ENCODE measurements at places on chromosomes 6 and 20.

DNA sequence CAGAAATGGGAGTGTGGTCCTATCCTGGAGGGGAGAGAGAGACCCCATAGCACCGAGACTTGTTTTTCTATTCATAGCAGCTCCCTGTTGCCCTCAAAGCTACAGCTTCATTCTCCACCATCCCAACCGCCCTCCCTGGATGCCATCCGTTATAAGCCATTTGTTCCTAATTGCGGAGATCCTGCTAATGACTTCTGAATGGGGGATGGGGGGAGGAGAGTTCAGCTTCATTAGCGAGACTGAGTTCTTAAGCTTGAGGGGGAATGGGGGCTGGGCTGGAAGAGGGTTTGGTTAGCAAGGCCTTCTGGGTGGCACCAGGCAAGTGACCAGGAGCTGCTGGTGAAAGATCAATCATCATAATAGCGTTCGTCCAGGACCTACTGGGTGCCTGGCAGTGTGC is 27.1 kb downstream of the FOXP4 start:
- DNase-seq, result no peak

DNA sequence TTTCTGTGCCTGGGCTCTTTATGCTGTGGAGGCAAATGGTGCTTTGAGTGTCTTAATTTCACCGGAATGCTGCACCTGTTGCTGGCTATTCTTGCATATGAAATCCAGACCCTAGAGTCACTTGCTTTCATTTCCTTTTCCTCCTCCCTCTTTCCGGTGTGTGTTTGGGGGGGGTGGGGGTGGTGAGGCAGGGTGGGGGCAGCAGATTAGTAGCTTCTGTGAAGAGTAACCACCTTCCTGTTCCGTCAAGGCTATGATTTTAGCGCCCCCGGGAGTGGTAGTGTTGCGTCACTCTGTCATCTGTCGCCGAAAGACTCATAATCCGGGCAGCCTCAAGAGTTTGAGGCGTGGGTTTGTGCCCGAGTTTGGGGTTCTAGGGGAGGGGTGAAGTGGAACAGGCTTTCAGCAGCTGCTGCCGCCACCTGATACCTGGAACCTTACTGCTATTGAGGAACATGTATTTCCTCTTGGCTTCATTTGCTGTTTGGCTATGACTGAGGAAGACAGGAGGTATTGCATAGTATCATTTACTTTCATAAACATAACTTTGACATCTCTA is 49.1 kb downstream of the UTRN start:
- peak; percentile 46 for DNase-seq

DNA sequence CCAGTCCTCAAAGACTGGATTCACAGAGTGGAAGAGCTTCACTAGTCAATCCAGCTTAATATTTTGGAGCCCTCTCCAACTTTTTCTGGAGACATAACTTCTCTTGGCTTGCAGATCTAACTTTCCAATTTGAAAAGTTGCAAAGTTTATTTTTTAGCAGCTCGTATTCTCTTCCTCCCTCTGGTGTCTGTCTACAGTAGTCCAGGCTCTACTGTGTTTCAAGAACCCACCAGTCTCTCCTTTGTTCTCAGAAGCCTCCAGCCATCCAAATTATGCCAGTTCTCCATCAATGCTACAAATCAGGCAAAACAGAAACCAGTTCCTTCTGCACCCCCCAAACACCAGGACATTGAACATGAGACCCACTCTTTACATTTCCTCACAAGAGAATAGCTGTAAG is 376.1 kb upstream of the OPRM1 start:
- no peak for DNase-seq

GRCh38 chr6:46849361-46849690 is 56.1 kb downstream of the MEP1A start:
- DNase-seq, result no peak

GRCh38 chr20:8161264-8162071 is 29.4 kb downstream of the PLCB1 start:
- no peak for DNase-seq

DNA sequence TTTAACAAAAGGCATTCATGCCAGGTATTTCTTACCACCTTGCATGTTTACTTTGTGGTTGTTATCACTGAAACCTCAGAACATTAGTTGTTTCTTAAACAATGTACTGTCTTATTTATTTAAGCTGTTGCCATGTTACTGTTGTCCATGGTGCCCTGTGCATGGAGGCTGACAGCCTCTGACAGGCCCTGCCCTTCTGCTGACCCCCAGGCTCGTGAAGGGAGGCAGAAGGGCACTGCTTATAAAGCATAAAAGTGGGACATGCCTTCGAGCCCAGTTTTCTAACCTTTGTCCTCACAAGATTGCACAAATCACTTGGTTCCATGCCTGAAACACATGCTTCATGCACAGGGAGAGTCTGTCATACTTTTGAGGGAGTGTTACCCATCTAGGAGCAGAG is 46.7 kb upstream of the CLIC5 start:
- DNase-seq, result no peak

GRCh38 chr6:161922631-161923119 is 648.8 kb upstream of the AGPAT4 start:
- DNase-seq, result peak; percentile 2

GRCh38 chr6:165308926-165309731 is at the start of gene C6orf118:
Gene C6orf118 (minus strand): TSS chr6:165309605. CDS start chr6:165309586, 19 bp downstream.
- DNase-seq, result no peak

DNA sequence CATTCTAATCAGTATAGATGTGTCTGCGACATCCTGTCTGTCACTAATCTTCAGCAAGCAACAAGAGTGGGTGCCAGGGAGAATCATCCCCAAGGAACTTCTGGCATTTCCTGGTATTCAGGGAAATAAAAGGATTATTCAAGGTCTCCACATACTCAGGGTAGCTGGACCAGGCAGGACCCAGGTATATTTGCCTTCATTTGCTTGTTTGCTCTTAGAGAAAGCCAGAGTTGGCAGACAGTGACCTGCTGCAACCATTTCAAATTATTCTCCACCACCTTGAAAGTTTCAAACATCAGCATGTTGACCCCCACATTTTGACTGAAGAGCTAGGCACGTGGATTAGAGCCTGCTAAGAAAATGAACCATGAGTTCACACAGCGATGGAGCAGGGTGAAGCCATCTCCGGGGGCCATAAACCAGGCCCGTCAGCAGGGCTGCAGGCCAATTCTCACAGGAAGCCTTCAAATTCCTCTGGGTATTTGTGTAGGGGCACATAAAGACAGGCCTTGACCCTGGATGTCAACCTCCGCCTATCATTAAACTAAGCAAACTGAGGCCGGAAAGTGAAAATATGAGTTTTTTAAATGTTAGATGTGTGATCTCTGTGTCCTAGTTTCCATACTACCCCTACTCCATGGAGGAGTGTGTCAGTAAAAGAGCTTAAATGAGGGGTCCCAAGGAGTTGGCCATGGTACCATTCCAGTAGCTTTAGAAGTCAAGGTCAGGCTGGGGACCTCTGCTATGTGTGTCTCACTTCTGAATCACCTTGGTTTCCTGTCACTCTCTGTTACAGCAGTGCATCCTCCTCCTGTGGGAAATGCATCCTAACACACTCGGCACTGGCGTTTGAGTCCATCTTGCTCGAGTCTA is 32.9 kb downstream of the TRAM2 start:
- no peak for DNase-seq

DNA sequence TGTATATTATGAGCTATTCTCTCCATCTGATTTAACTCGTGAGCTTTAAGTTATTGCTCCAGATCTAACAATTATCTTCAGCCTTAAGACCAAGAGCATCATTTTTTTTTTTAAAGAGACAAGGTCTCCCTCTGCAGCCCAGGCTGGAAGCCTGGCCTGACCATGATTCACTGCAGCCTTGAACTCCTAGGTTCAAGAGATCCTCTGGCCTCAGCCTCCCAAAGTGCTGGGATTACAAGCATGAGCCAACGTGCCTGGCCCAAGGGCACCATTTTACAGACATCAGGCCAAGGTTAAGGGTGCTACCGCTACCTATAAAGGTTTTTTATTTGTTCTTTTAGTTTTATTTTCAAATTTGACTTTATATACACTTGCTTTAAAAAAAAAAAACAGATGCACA is 2.3 kb downstream of the SUPT3H start:
- DNase-seq, result no peak

DNA sequence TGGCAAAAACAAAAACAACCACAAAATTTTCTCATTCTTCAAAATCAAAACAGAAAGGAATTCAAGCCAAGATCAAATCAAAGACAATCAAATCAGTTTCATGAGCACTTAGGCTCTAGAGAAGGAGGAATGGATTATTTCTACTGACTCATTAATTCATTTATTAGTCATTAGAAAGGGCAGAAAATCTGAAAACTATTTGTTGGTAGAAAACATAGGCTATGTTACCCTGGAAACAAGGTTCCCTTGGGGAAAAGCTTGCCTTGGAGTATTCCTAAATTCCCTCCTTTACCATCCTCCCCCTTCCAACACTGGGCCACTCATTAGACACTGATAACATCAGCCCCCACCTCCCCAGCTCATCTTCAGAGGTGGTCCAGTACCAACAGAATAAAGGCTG is 17.5 kb downstream of the KIF16B start:
- no peak for DNase-seq

GRCh38 chr6:111791415-111791814 is 81.8 kb downstream of the FYN start:
- DNase-seq, result no peak

DNA sequence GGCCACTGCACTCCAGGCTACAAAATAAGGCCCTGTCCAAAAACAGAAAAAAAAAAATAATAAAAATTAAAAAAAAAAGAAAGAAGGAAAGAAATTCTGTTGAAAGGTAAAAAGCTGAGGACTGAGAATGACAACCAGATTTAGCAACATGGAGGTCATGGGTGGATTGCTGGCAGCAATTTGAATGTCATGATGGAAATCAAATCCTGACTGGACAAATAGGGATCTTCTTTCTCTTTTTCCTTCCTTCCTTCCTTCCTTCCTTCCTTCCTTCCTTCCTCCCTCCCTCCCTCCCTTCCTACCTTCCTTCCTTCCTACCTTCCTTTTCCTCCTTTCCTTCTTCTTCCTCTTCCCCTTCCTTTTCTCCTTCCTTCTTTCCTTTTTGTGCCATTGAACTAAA is 553.3 kb upstream of the FLRT3 start:
- DNase-seq, result no peak

- no peak for DNase-seq
Measured at GRCh38 chr20:10522328-10522727, 87.2 kb downstream of the SLX4IP start.

DNA sequence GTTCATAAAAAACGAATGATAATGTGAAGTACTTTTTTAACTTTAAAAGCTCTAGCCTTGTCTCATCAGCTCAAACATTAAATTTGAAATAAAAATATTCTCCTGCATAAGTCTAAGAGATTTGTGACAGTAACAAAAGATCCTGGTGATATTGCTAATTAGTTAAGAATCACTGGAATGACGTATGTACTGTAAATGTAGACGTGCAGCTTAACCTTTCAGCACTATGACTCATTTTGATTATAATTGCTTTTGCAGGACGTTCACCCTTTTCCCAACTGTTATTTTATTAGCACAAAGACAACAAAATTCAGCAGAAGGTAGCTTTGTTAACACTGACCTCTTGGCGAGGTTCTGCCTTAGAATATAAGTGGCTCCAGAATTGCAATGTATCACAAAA is 68.6 kb downstream of the TENT5A start:
- DNase-seq, result no peak

DNA sequence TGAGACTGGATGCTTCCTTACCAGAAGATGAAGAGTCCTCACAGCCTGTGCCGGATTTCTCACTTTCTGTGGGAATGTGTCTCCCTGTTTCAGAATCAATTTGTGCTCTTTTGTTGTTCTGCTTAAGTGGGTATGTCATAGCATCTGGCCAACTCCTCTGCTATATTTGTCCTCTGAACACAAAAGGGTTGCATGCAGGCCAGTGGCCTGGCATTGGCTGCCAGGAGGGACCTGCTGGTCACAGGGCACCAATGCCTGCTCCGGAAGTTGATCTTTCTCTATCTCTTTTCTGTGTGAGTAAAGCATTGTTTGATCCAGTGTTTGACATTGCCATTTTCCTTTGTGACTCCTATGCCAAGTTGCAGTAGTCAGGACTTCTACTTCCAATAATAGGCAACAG is 47.8 kb downstream of the JARID2 start:
- no peak for DNase-seq

- DNase-seq, result no peak
Measured at GRCh38 chr6:34813028-34813713, 21.3 kb downstream of the BLTP3A start.

GRCh38 chr6:41684311-41685180 is 46.3 kb downstream of the MDFI start:
- no peak for DNase-seq

DNA sequence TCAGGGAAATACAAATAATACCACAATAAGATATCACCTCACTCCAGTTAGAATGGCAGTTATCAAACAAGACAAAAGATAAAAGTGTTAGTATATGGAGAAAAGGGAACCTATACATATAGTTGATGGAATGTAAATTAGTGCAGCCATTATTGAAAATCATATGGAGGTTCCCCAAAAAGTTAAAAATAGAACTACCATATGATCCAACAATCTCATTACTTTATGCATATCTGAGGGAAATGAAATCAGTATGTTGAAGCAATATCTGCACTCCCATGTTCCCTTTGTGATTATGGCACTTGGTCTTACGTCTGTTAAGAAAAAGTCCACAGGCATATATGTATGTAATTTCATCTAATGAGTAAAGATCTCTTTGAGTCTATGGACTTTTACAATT is 96.9 kb downstream of the STXBP5 start:
- DNase-seq, result no peak

DNA sequence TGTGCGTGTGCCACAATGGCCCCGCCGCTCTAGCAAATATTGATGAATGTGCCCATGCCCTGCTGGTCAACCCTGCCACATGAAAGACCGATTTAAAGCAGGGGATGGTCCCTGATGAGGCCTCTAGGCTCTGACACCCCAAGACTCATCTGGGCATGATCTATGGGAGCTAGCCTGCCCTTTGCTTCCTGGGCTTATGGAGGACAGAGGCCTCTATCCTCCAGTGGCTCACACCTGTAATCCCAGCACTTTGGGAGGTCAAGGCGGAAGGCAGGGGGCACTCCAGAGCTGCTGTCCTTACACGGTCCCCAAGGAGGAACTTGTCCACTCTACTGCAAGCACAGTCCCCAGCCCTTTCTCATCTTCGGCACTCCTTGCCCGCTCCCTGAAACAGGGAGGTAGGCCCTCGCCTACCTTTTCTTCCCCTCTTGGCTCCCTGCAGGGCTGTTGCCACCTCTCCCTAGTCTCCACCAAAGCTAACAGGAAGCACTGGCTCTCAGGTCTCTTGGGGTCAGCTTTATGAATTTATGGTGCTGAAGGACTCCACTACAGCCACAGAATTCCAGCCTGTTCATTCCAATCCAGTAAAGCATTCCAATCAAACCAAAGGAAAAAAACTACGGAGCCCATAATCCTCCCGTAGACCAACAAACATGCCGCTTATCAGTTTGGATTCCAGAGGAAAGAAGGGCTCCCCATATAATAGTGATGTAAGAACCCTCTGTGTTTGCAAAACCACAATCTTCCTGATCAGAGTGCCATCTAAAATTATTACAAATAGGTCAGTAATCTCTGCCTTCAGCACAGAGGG is 48.7 kb upstream of the FOXQ1 start:
- no peak for DNase-seq

DNA sequence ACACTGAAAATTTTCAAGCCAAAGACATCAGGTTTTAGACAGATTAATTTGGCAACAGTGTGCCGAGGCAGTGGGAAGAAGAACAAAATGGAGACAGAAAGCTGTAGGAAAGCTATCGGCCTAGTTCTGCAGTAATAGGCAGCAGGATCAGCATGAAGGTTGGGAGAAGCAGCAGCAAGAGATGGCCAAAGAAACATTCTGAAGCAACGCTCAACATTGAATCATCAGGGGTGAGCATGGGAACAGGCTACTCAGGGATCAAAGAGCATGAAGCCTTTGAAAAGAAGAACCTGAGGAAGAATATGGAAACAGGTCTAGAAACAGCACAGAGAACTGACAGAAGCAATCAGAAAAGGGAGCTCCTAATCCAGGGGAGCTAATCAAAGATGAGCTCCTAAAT is 7.1 kb upstream of the DST start:
- DNase-seq, result no peak
